Stimulated activated CD4-positive, alpha-beta T cell treated with anti-CD3 and anti-CD28 coated beads, Interleukin-2, amount 100 ng/mL, for 48 hours (primary cell): ENCODE measurements at places on chromosomes 1 and 21.

GRCh38 chr1:46263146-46263545 is 15.6 kb downstream of the RAD54L start:
- DNase-seq = no peak

GRCh38 chr21:32411350-32412161 is 950 bp upstream of the EVA1C start:
- peak; percentile 62 for DNase-seq

GRCh38 chr1:202145068-202145743 is 669 bp upstream of the ARL8A start:
- DNase-seq = no peak

DNA sequence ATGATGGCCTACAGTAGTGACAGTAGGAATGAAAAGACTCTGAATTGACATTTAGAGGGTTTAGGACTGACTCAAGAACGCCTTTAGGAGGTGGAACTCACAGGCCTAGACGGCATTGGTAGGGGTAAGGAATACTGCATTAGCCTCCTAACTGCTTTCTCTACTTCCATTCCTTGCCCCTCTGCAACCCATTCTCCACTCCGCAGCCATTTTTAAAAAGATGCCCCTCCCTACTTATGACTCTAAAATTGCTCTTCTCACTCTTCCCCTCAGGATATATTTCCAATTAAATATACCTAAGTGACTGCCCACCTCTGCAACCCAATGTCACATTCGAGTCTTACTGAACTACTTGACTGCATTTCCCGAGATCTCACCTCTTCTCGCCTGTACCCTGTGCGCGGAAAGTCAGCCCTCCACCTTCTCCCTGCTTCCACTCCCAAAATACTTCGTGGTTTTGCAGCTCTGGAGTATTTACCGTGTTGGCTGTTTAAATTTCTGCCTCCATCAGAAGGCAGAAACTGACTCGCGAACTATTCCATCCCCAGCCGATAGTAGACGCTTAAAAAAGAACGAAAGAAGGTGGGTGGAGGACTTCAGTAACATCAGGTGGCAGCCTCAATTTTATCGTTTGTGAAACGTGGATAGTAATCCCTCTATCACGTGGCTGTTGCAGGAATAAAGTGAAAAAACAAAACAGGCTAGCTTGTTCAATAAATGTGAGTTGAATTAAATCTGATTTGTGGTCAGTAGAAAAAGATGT is 1.1 kb upstream of the YBX1 start:
- no peak for DNase-seq

- DNase-seq = no peak
Observed at GRCh38 chr1:227298512-227299240, 19.6 kb downstream of the CDC42BPA start.

GRCh38 chr1:86430376-86430775 is 6.4 kb downstream of the CLCA2 start:
- no peak for DNase-seq

- DNase-seq = no peak
Observed at GRCh38 chr1:112881742-112882127, 74.3 kb downstream of the SLC16A1 start.

DNA sequence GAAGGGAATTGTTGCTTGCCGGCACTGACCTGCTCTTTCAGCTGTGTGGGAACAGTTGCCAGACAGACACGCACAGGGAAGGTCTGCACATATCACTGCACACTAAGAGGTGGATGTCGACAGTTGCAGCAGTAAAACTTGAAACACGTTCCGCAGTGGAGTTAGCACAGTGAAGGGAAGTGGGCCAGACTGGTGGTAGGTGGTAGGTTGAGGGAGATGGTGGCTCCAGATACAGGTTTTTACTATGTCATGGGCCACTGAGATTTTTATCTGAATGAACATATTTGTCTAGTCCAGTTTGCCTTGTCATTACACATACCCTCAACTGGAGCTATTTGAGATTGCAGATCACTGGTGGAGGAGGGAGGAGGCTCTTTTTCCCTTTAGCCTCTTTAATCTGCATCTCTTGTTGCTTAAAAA is 13.5 kb downstream of the MRPS6 start:
- DNase-seq = no peak
